ENCODE measurements at places on chromosomes 3 and 15. TPM values are rescaled to one million over a fixed set of nuclear protein-coding genes. Genes with fewer than 3 reads are reported as not detected.
A peak's percentile ranks its signal among the peaks of the same experiment; 100 is the strongest.

The DPPA2 gene
- not detected for total RNA-seq

The MYRIP gene
- 2.3 TPM for total RNA-seq

The LRRC2 gene
- 14.3 TPM for total RNA-seq

The HAUS2 gene
- 14.9 TPM for total RNA-seq

The PARP14 gene
- total RNA-seq, result 16.4 TPM

DNA sequence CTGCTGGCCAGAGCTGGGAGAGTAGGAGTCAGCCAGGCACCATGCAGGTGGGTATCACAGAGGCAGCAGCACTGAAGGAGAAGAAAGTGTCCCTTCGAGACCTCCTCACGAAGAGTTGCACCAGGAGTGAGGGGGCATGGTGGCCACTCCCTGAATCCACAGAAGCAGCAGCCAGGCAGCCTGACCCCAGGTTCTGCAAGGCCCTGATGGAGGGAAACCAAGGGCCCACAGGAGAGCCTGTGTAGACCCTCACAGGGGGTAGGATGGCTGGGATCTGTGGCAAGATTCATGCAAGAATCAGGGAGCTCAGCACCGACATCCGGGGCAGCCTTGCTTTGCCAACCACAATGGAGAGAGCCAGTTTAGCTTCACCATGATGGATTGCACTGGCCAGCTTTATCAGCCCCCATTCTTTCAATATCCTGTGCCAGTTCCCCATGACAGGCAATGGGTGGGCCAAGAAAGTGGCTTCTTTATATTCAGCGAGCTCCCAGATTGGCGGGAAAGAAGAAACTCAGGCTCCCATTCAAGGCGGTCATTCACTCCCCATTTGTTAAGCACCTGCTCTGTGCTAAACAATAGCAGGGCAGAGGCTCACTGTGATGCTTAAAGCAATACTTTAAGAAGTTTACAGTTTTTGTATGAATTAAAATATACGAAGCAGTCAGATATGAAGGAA, 33.5 kb upstream of the TBC1D21 start:
- DNase-seq, result no peak

GRCh38 chr3:8457039-8457438, 44.6 kb upstream of the LMCD1 start:
- DNase-seq, result no peak

GRCh38 chr3:4972652-4973643, 6.3 kb upstream of the BHLHE40 start:
- DNase-seq, result no peak

- peak; percentile 62 for DNase-seq
Measured at GRCh38 chr15:90529371-90530249, at the start of gene CRTC3. TSS of gene CRTC3 (plus strand) at chr15:90529923. CDS start at chr15:90530072, 149 bp downstream.

- DNase-seq, result no peak
Measured at GRCh38 chr3:99630815-99631214, 7.6 kb upstream of the COL8A1 start.

DNA sequence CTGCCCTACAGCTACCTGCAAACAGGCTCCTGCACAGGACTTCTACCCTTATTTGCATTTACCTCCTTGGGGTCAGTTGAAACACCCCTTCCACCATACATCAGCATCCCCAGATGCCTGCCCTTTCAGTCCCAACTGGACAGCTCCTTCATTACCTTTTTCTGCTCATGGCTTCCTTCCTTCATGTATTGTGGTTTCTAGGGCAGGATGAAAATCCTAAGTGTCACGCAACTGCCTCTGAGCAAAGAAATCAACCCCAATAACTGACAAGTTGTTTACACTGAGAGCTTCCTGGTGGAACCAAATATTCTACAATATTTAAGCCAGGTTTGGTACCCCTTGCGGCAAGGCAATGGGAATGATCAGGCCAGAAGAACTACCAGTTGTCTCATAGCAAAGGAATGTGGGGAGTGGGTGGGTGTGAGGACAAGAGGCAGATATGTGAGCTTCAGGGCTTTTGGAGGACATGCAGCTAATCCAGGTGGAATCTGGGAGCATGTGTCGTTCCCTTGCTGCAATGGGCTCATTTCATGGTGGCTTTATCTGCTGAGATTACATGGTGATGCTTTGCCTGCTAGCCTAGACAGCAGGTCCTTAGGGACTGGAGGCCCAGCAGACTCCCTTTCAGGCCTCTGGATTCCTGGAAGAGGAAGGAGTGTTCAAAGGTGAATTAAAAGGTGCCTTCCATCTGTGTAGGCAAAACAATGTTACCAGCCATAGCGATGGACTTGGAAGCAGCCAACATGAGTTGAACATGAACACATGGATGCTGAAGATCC, 34.9 kb downstream of the PPCDC start:
- no peak for DNase-seq
